ENCODE measurements at places on chromosomes 7 and 10. TPM values are rescaled to one million over a fixed set of nuclear protein-coding genes. Genes with fewer than 3 reads are reported as not detected.
A peak's percentile ranks its signal among the peaks of the same experiment; 100 is the strongest.

- no peak for DNase-seq
These were observed 17.7 kb downstream of the SOSTDC1 start for GRCh38 chr7:16447876-16448275.

GRCh38 chr7:156034397-156034796 is 222.1 kb upstream of the SHH start:
- DNase-seq, result peak; percentile 2

- DNase-seq, result no peak
These were observed 51.9 kb upstream of the PRKAR1B start for GRCh38 chr7:778968-779451.

GRCh38 chr7:41313171-41313570 is 389.7 kb downstream of the INHBA start:
- DNase-seq, result no peak

DNA sequence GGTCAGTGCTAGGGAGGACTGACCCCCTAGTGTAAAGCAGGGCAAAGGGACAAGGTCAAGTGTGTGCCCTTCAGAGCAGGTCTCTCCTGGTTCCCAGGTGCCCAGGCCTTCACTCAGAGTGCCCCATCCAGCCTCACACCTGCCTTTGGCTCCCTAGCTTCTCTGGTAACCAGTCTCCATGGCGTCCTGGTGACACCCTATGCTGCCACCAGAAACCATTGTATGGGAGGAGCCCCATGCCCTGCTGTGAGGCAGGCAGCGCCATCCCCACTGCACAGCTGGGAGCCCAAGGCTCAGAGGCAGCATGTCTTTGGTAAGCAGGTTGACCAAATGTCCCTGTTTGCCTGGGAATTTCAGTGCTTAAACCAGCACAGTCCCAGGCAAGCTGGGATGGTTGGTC is 33.1 kb upstream of the HMX3 start:
- no peak for DNase-seq

- DNase-seq, result no peak
These were observed 164.3 kb upstream of the TCERG1L start for GRCh38 chr10:131475803-131476202.

Gene CDC14C
- not detected for polyA plus RNA-seq

Gene IFIT1B
- 0.53 TPM for polyA plus RNA-seq

Gene TAC1
- polyA plus RNA-seq, result 1.1 TPM

Gene FMC1
- polyA plus RNA-seq, result 20.9 TPM
